ENCODE measurements at places on chromosomes 1 and 21.
A peak's percentile ranks its signal among the peaks of the same experiment; 100 is the strongest.

- DNase-seq: no peak
Measured at GRCh38 chr1:66929146-66929688, 4.4 kb downstream of the MIER1 start.

- no peak for DNase-seq
Measured at GRCh38 chr1:94084547-94084946, 36.4 kb downstream of the ABCA4 start.

- no peak for DNase-seq
Measured at GRCh38 chr21:33973268-33973667, 57.7 kb upstream of the ATP5PO start.

GRCh38 chr1:212482637-212483441, 50.1 kb downstream of the NENF start:
- no peak for DNase-seq

- no peak for DNase-seq
Measured at GRCh38 chr1:67632356-67632755, 52.6 kb upstream of the GADD45A start.

DNA sequence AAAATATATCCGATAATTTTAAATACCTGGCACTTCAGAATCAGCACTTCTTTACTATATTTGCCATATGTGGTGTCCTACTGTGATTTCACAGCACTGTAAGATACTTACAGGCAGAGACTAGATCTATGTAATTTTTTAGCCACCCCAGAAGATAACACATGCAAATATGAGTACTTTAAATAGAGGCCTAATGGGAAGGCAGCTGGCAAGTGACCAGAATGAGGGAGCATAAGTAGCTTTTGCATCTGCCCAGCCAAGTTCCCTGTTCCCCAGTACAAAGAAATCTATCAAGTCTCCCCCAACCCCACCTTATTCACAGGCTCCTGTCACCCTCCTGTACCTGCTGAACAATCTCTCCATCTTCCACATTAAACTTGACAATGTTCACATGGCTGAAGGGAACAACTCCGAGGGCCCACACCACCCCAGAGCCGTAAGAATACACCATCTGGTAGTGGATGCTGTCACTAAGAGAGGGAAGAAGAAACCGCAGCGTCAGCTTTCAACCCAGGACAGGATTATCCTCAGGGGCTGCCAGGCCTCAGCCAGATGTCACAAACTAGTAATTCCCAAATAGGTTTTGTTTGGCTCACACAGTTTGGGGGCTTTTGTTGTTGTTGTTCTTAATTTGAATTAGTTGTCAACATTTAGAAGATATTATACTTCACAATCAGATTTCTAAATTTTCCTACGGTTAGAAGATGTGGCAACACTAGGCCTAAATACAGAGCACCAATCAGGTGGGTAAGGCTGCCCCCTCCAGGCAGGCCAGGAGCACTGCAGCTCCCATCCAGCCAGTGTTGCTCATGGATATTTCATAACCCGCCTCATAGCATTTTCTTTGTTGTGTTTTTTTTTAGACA, 10.4 kb downstream of the EMC1 start:
- peak; percentile 44 for DNase-seq

- DNase-seq: no peak
Measured at GRCh38 chr1:54297596-54298283, 97.8 kb downstream of the MRPL37 start.

DNA sequence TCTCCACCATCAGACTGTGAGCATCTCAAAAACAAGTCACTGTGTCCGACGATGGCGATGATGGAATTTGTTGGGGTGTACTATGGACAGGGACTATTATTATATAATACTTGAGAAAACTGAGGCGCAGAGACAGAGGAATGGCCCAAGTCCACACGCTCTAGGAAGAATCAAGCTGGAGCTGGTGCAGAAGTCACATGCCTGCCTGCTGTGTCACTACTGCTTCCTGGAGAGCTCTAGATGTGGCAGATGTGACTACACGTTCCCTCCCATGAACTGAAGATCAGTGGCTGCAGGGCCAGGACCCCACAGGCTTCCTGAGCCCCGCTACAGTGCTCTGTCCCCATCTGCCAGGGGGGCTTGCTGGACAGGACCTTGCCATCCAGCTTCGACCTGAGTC, 56.9 kb downstream of the TRABD2B start:
- DNase-seq: no peak

DNA sequence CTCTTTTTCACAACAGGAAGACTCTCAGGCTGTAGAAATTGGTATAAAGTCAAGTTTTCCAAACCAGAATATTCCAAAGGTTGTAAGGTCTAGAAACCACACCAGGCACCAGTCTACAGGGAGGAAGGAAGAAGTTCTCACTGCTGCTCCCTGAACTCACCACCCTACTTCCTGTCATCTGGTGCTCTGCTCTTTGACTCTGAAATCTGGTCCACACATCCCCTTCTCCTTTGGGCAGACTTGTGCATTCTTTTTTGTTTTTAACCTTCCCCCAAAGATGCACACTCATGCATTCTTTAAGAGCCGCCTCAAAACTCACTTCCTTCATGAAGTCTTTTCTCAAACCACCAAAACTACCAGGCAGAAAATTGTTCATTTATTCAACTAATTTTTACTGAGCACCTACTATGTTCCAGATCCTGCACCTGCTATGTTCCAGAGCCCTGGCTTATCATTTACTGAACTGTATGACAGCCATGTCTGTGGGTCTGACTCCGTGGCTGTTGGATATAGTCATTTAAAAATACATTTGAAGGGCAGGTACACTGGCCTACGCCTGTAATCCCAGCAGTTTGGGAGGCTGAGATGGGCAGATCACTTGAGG, 30.1 kb upstream of the EPS15 start:
- no peak for DNase-seq

DNA sequence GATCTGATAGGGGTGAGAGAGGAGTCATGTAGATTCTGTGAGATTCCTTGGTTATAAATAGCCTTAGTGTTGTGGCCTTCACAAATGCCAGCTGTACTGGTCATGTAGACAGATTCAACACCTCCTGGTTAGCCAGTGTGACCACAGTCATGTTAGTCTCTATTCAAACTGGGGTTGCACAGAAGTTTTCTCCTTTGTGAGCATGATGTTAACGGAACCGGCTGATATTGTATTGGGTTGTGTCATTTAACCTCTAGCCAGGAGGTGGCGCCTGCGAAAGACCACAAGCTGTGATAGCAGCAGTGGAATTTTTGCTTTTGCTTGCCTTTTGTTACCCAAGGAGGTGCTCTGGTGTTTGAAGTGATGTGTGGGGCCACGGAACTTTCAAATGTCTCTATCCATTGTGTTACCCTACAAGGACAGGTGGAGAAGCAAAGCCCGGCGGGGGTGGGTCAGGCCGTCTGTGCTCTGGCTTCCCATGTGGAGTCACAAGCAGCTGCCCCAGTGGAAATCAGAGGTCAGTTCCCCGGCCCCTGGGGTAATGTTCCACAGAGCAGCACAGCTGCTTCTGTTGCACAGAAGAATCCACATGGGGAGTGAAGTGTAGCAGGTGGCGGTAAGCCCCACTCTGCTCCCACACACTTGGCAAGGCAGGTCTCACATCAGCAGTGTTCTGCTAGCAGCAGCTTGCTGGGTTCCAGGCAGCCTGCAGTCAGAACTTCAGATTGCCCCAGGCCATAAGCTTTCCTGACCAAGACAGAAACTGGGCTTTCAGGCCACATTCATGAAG, 112.6 kb downstream of the ADAMTS1 start:
- no peak for DNase-seq

- DNase-seq: no peak
Measured at GRCh38 chr21:42830456-42831455, 48.6 kb downstream of the WDR4 start.

- no peak for DNase-seq
Measured at GRCh38 chr1:31151402-31151801, 85.9 kb upstream of the PUM1 start.

GRCh38 chr1:222769181-222769580, 32.2 kb downstream of the FAM177B start:
- DNase-seq: no peak

GRCh38 chr1:20164694-20165202, 21.1 kb upstream of the UBXN10 start:
- no peak for DNase-seq

DNA sequence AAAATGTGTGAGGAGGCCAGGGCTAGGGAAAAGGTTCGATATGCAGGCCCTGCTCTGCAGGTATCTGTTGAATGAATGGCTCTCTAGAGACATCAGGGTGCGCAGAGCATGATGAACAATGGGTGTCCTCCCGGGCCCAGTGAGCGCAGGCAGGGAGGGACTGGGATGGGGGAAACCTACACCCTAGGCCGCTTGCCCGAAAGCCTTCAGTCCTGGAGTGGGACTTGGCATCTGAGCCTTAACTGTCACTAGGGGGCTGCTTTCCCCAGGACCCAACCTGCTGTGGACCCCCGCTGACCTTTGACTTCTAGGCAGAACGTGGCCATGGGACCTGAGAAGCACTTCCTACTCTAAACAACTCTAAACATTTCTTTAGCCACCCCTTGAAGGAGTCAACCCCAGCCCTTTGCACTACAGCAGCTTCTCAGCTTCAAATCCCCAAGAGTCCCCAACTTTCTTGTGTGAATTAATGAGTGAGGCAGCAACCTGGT, 444 bp upstream of the MAP3K6 start:
- no peak for DNase-seq

GRCh38 chr1:180239145-180240096, 9.4 kb downstream of the LHX4 start:
- DNase-seq: no peak

DNA sequence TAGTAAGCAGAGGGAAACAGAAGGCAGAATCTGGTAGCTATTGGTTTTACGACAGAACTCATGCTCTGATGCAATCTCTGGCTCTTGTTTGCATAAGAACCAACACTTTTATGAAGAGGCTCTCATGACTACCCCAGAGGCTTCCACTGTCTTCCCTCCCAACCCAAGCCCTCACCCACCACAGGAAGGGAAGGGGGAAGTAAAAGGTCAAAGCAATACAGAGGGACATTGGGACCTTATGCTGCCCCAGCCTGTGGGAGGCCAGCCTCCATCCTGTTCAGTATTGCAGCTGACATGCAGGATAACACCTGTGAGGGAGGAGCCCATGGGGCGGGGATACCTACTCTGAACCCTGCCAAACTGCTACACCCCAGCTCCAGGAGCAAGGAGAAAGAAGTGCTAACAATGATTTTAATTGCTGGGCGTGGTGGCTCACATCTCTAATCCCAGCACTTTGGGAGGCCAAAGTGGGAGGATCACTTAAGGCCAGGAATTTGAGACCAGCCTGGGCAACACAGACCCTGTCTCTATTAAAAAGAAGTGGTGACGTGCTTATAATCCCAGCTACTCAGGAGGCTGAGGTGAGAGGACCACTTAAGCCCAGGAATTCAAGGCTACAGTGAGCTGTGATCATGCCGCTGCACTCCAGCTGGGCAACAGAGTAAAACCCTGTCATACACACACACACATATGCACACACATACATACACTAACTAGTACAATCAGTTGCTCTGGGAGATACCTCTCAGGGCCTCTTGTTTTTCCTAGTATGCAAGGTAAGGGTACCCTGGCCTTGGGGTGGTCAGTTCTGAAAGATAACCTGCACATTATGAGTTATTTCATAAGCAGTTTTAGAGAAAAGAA, 9.5 kb downstream of the MR1 start:
- no peak for DNase-seq

- DNase-seq: no peak
Measured at GRCh38 chr1:81715391-81715790, 85.3 kb upstream of the ADGRL2 start.

DNA sequence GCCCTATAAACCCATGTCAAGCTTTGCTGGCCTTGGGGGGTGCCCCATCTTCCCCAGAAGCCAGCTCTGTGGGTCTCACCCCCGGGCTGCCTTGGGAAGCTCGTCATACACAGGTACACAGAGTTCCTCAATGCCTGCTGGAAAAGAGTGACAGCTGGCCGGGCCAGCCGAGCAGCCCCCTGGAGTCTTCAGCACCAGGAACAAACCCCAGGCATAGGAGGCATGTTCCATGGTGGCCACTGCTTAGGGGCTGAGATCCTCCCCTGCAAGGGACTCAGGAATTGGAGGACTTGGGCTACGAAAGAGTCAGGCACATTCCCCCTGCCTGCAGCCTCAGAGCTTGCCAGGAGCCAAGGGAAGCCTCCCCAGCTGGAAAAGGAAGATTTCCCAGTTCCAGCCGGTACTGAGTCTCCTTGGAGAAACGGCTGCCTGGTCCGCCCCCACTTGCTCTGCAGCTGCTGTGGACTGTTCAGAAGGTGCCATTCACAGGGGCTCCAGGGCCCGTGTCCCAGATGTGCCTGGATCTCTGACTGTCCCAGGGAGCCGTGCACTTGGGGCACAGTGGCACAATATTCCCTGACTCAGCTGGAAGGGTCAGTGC, 89.5 kb downstream of the STUM start:
- no peak for DNase-seq

GRCh38 chr1:116740746-116741145, 13.5 kb upstream of the CD2 start:
- DNase-seq: no peak

DNA sequence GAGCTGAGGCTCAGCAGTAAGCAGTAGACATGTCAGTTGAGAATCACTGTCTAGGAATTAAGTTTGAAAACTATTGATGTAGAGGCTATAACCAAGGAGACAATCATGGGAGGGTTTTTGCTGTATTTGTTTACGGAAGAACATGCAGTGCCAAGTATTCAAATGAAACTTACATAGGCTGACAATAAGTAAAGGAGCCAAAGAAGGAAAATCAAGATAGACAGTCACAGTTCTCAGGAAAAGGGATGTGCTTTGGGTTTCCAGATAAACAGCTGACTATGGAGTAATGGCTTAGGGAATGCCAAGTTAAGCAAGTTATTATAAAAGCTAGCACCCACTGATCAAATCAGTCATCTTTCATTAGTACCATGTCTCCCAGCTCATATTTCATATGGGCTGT, 21.5 kb downstream of the GNG12 start:
- DNase-seq: no peak

- no peak for DNase-seq
Measured at GRCh38 chr1:171841931-171842761, 848 bp downstream of the DNM3 start.

DNA sequence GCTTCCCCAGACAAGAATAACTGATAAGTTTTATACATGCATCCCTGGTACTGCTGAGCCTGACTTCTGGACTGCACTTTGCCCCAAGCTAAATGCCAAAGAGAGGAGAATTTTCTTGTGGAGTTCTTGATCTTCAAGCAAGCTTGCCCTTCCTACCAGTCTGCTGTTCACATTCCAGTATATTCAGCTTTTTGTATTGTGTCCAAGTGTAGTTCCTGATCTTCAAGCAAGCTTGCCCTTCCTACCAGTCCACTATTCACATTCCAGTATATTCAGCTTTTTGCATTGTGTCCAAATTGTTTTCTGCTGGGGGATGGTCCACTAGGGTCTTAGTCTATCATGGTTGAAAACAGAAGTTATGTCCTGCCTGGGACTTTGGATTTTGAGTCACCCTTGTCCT, 894 bp upstream of the TSEN15 start:
- no peak for DNase-seq

- no peak for DNase-seq
Measured at GRCh38 chr21:15521644-15522001, 208.2 kb upstream of the USP25 start.

DNA sequence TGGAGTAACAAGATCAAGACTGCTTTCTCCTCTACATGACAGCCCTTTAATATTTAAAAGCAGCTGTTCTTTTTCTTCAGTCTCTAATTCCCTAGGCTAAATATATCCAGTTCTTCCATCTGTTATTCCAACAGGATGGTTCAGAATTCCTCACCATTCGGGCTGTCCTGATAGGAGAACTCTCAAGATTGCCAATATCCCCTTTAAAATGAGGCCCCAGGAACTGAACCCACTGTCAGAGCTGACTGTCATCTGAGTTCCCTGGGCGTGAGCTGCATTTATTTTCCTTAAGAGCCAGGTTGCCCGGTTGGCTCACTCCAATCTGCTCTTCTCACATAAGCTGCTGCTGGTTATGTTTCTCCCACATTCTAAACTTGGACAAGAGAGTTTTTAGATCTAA, 177.6 kb downstream of the MIS18A start:
- no peak for DNase-seq

GRCh38 chr1:41277371-41277975, 35.4 kb upstream of the SCMH1 start:
- DNase-seq: no peak

Data from stimulated activated CD8-positive, alpha-beta memory T cell treated with anti-CD3 and anti-CD28 coated beads, Interleukin-4, amount 100 ng/mL, for 1 hour (primary cell).